Retina (tissue), 1 donor: ENCODE measurements at places on chromosomes 1 and 21.
A peak's percentile ranks its signal among the peaks of the same experiment; 100 is the strongest.

GRCh38 chr1:197954718-197955418, 37.7 kb downstream of the LHX9 start:
- no peak for DNase-seq

GRCh38 chr1:168430321-168430720, 113.5 kb downstream of the XCL2 start:
- no peak for DNase-seq

GRCh38 chr1:53890522-53890941, 935 bp upstream of the YIPF1 start:
- DNase-seq: no peak

GRCh38 chr1:231242516-231243198, 1.6 kb downstream of the GNPAT start:
- no peak for DNase-seq

DNA sequence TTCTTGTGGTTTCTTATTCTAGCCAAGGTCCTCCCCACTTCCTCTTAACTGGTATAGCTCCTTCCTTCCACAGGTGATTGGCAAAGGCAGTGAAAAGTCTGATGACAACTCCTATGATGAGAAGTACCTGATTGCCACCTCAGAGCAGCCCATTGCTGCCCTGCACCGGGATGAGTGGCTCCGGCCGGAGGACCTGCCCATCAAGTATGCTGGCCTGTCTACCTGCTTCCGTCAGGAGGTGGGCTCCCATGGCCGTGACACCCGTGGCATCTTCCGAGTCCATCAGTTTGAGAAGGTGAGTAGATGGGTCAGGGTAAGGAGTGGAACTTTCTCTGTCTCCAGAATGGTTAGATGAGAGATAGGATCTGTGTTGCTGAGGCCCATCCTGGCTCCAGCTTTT, 14.2 kb upstream of the CELSR2 start:
- DNase-seq: no peak

DNA sequence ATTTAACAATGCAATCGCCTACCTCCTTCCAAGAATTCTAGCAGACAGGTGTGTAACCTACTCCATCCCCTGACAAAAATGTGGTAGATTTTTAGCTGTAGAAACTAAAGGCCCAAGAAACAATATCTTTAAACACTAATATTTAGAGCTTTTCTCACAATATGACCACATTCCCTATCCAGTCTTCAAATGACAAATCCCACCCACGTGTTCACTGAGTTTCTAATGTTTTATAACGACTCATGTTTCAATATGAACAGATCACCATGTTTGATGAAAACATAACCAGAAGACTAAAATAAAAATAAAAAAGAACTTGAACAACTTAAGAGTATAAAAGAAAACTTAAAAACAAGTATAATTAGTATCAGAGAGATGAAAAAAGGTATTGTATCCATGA, 24.6 kb downstream of the RSBN1 start:
- no peak for DNase-seq

DNA sequence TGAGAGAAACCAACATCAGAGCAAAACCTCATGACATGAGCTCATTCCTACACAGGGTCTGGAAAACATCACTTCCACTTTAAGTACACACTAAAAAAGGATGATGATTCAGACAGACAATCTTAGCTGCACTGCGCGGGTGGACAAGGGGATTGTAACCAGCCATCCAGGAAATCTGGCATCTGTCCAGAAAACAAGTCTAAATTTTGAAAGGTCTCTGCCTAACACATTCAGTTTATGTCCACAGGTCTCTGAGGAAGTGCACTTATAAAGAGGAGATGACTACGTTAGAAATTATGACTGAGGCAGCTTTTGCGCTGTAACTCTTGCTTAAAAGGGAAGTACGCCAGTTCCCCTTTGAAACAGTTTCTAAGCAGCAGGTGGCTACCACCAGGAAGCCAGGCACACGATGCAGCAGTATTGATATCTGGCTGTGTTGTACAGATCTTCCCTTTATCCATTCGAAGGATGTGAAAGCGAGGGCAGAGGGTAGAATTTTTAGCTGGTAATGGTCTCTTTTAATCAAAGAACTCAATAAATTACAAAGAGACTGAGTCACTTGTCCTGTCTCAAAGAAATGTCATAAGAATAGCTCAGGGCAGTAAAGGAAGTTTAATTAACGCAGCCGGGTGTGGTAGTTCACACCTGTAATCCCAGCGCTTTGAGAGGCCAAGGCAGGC, 128.0 kb downstream of the SETD4 start:
- peak; percentile 46 for DNase-seq

GRCh38 chr1:234931404-234931973, 197.1 kb downstream of the TOMM20 start:
- no peak for DNase-seq

- DNase-seq: no peak
Measured at GRCh38 chr1:39086865-39087409, 60.8 kb downstream of the NDUFS5 start.

GRCh38 chr1:67831850-67832513, 1.3 kb downstream of the GNG12 start:
- DNase-seq: peak; percentile 74

GRCh38 chr1:118077331-118078045, 107.5 kb downstream of the SPAG17 start:
- no peak for DNase-seq

- DNase-seq: no peak
Measured at GRCh38 chr21:41593760-41594138, 85.8 kb upstream of the TMPRSS2 start.

DNA sequence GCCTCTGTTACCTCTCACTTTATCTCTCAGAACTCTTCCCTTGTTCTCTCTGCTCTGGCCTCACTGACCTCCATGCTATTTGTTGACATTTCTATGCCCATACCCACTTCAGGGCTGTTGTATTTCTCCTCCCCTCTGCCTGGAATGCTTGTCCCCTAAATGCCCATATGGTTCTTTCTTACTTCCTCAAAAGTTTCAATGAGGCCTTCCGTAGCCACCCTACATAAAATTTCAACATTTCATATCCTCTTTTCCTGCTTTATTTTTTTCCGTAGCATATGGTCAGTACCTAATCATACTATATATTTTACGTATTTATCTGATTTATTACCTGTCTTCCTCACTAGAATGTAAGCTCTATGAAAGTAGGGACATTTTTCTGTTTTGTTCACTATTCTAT, 47.1 kb upstream of the ZYG11A start:
- DNase-seq: no peak

- no peak for DNase-seq
Measured at GRCh38 chr1:1047963-1048362, 26.1 kb downstream of the RNF223 start.

DNA sequence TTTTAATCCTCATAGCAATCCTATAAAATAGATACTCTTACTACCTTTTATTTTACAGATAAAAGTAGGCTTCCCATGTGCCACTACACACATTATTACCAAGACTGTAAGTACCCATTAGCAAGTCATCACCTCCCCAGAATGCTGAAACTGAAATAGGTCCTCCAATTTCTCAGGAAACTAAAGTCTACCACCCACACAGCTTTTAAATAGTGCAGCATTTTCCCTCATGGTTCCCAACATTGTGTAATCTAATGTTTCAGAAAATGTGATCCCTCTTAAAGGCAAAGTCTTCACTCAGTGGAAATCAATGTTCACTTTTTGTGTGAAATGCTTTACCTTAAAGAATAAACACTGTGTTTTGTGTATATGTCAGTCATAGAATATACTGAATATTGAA, 356.5 kb downstream of the GPATCH2 start:
- DNase-seq: no peak

GRCh38 chr1:200265881-200266280, 144.0 kb downstream of the ZNF281 start:
- DNase-seq: no peak

DNA sequence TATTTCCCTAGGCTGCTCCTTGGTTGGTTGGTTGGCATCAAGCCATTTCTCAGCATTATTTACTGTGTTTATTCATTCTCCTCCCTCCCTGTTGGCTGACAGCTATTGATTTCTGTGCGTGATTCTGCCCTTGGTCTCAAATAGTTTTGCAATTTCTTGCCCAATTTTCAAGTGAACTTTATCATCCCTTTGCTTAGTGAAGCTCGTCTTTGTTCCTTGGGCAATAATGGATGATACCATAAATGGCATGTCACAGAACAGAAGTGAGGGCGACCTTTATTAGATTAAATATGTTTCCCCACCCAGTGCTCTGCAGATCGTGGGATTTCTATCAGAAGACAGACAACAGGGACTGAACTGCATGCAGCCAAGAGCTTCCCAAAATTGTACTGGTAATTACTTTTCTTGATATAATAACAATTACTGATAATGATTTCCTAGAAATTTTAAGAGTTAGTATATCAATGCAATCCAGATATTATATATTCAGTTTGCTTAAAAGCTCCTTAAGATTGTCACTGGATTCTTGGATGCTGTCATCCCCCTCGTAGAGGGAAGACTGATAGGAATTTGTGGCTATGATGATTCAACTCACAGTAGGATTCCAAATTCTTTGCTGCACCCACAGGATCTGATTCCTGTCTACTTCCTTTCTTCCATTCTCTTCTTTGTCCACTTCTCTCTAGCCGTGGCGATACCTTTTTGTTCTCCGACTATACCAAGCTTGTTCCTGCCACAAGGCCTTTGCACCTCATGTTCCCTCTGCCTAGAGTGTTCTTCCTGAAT, 122.1 kb upstream of the KAZN start:
- no peak for DNase-seq

- DNase-seq: no peak
Measured at GRCh38 chr1:85224734-85225623, 24.2 kb upstream of the SYDE2 start.

- no peak for DNase-seq
Measured at GRCh38 chr1:8426996-8427395, 109.1 kb downstream of the SLC45A1 start.

- no peak for DNase-seq
Measured at GRCh38 chr1:158153179-158153578, 27.5 kb upstream of the CD1D start.

DNA sequence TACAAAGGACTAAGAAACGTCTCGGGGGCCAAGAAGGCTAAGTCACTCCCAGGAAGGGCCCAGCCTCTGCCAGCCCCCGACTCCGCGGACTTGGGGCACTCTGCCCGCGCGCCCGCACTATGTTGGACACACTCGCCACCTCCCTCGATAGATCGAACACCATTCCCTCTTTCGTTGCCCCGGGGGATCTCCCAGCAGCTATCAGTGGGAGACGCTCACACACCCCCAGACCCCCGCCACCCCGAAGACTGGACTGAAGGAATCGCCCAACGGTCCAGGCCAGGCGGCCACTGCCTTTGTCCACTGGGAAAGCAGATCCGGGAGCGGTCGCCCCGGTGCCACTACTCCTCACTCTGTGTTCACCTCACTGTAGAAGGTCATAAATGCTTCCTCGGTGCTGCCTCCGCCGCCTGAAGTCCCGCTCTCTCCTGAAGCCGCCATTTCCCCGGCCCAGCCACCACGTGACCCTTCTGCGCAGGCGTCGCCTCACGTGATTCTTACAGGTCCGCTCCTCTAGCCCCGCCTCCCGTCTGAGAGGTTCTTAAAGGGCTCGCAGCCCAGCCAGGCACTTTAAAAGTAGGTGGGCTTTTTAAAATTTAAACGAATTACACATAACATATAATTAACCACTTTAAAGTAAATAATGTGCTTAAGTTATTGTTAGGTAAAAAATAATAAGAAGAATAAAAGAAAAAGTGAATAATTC, at the start of gene DNAJC8:
TSS of gene DNAJC8 (minus strand) at position 472 of the 706 bp plus-strand sequence. CDS start at position 441, 31 bp downstream.
- DNase-seq: peak; percentile 90

GRCh38 chr1:248858096-248858890, 592 bp downstream of the ZNF692 start:
- peak; percentile 91 for DNase-seq

DNA sequence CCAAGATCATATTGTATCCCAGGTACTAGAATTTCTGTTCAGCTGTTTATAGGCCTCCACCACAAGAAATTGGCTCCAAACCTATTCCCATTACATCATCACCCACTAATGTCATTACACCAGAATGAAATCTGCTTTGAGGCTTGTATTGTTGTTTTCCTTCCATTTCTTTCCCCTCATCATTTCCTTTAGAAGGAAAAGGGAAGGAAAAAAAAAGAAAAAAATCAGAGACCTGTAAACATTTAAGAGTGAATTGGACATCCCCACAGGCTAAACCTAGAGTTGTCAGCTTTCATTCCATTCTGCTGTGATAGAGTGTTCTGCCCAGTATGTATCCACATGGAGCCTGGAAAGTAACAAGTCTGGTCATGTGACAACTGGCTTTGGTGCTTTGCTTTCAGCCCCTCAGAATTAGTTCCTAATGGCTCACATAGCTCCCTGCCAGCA, 44.6 kb downstream of the NFYC start:
- peak; percentile 3 for DNase-seq

GRCh38 chr1:64834734-64835133, 89.9 kb downstream of the RAVER2 start:
- DNase-seq: no peak

DNA sequence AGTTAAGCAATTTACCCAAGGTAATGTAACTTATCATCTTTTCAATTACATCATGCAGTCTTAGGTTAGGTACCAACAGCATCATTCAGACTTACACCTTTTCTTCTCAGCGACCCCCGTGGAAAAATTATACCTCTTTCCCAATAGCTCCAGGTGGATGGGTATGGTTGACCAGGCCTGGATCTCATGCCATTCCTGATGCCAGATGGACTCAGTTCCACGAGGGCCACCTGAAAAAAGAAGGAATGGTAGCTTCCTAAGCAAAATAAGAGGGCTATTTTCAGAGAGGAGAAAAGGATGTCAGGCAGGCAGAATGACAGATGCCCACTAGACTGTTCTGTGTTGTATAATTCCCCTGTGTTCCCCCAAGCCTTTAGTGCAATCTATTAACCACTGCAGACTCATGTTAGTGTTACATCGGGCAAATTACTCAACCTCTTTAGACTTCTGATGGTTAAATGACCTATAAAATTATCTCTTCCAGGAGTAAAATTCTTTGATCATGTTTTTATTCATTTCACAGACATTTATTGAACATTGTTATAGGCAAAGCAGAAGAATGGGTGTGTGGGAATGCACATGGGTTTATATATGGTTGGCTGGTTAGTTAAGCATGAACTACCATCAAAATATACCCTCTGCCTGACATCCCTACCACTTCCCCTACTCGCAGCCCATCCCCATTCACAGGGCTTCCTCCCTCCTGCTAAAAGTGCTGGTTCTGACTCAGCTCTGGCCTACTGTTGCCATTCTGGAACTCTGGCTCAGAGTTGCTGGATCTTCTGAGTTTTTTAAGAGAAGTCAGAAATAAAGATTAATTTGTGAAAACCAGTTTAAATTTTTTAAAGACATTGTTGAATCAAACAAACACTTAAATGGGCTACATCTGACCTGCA, 10.6 kb upstream of the MYSM1 start:
- DNase-seq: no peak

- DNase-seq: no peak
Measured at GRCh38 chr1:222644636-222644980, 26.7 kb downstream of the MIA3 start.

DNA sequence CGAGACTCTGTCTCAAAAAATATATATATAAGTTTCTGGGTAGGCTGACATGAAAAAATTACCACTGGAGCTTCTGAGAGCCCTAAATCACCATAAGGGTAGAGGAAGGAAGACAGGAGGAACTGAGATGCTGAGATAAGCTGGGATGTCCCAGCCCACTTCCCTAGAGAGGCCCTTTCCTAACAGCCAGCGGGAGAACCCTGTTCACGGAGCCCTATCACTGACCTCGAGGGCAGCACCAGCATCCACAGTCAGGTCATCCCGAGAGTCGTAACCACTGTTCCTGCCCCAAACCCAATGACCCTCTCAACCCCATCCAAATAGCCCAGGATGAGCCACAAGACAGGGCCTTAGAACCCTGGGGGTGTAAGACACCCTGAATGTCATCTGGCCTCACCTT, 77.5 kb downstream of the CD34 start:
- no peak for DNase-seq
